ENCODE measurements at places on chromosomes 4 and X.

GRCh38 chrX:113059714-113060113 is 219.1 kb upstream of the AMOT start:
- DNase-seq: no peak

- no peak for DNase-seq
Measured at GRCh38 chr4:87584222-87584908, 24.0 kb upstream of the DSPP start.

GRCh38 chrX:104288269-104288668 is 33.5 kb upstream of the ESX1 start:
- no peak for DNase-seq

DNA sequence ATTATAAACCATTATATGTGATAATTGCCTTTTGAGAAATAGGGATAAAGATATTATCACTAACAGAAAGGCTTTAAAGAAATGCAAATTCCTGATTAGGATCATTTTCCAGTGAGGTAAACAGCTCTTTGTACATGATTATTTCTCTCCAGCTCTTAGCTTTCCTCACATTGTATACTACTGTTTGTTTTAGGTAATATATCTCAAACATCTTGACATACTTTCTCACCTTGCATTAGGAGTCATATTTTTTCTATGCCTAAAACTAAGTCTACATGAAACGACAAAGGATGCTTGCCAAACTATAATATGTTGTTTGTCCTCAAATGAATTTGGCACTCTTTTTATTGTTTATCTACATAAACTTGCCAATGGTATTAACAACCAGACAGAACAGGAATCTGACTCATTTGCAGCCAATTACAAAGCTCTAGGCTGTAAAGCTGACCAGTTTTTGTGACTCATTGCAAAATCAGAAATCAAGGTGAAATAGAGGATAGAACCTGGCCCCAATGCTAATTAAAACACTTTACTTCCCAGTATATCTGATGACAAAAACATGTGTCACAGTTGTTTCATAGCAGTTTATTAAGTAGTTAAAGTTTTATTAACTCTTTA is 107.0 kb downstream of the IQCM start:
- peak; percentile 85 for DNase-seq

- DNase-seq: peak; percentile 43
Measured at GRCh38 chrX:3548765-3549391, 164.6 kb downstream of the PRKX start.

- no peak for DNase-seq
Measured at GRCh38 chr4:170079981-170080380, 9.8 kb downstream of the AADAT start.

DNA sequence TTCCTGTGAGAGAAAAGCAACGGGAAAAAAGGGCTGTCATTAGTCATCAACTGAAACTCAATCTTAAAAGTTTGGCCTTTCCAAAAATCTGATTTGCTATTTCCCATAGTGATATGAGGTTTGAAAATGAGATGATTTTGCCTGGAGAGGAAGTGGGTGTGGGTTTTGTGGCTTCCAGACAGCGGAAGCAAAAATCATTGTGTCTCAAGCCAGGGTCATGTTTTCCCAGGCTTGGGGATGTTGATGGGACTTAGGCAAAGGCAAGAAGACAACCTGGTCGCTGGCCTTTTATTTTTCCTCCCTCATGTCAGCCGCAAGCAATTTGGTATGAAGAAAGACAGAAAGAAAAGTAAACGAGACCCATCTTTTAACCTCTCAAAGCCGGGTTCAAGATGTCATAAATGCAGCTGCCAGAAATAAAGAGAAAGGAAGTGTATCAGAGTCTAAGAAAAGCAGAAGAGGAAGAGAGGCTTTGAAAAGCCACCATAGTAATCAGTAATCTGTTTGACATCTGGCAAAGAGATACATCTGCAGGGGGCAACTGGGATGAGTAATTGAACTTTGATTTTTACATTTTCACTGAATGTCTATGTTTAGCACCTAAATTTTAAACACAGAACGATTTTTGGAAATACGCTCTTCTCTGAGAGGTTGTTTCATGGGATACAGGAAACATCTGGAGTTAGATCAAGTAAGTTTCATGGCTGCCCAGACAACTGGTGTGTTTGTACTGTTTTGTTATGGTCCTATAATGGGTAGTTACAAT is 521.6 kb upstream of the SLIT2 start:
- no peak for DNase-seq

DNA sequence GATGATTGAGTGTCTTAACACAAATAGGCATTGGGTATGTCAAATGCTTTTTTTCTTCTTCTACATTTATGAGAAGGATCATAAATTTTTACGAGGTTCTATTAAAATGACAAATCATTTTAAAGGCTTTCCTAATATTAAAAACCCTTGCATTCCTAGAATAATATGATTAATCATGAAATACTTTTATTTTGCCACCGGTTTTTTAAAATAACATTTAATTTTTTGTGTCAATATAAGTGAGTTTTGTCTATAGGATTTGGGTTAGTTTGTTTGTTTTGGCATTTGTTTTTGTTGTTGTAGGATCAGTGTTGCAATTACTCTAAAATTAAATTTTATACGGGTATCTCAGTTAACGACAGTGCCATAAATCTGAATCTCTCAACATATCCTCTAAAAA is 169.7 kb upstream of the STK26 start:
- DNase-seq: no peak

GRCh38 chr4:173237152-173237551 is 68.5 kb downstream of the GALNT7 start:
- DNase-seq: no peak

GRCh38 chr4:127141856-127142255 is 490.9 kb upstream of the INTU start:
- DNase-seq: peak; percentile 16

DNA sequence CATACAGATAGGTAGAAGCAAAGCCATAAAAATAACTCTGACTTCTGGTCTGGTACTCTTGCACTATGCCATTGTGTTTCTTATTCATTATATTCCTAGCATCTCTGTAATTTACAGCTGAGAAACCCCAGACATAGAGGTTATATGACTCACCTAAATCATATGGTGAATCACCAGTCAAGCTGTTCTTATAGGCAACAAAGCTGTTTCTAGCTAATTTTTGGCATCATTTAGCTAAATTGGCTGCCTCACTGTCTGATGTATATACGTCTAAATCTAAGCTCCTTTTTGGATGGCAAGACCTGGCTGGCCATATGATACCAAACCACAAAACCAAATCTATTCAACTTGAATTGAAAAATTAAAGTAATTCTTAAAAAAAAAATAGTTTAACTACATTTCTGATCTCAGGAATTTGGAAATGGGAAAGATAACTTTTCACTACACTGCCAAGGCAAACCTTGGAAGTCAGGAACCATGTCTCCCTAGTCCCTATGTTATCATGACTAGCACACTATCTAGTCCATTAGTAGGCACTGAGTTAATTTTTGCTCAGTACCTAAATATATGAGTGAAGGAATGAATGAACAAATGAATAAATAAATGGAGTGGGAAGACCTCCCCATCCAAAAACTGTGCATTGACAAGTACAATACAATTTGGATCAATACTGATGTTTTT is 41.3 kb upstream of the STAG2 start:
- DNase-seq: peak; percentile 76

DNA sequence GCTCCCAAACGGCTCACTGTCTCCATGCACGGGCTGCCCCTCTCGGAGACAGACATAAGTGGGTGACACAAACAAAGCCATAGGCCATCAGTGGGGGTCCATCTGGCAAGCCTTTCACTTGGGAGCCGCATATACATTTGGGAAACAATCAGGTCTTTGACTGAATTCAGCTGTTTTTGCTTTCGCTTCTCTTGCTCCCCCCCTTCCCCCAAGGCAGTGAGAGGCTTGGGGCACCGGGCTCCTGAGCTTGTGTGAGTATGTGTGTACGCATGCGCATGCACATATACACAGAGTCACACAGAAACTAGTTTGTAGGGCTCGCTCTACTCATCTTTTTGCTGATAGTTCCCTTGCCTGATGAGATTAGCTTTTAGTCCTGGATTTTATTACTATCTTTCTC is 284.4 kb downstream of the AFF2 start:
- no peak for DNase-seq

GRCh38 chr4:188444500-188444899 is 305.3 kb downstream of the TRIML1 start:
- no peak for DNase-seq

DNA sequence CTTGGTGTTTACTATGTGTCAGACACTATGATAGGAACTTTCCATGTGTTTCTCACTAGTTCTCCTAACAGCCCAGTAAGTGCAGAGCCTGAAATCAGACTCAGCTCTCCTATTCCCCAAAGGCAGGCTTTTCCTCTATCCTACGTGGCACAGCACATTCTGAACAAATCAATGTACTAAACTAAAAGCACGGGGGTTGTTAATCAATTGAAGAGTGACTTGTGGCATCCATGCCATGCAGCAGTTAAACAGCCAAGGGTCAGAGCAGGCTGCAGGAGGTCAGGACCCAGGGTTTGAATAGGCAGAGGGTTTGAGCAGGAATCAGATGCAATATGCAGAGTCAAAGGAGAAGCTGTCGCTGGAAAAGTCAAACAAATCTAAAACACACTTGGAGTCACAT is 289.7 kb upstream of the LDB2 start:
- no peak for DNase-seq

- peak; percentile 50 for DNase-seq
Measured at GRCh38 chr4:73984736-73985527, 3.1 kb downstream of the PPBP start.

DNA sequence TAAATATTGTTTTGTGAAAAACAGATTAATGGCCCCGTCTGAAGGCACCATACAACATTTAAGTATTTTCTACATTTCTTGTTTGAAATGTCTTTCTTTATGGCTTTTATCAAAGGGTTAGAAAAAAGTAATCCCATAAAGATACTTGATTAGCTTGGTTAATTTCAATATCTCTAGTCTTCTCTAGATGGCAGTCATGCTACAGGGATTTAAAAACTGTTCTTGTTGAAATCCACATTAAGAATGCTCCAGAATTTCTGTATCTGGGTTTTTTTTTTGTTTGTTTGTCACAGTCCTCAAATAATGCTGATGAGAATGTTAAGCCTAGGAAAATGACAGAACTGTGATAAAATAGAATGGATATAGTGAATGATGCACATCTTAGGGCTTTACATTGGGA is 109.0 kb upstream of the AADAT start:
- DNase-seq: peak; percentile 20

DNA sequence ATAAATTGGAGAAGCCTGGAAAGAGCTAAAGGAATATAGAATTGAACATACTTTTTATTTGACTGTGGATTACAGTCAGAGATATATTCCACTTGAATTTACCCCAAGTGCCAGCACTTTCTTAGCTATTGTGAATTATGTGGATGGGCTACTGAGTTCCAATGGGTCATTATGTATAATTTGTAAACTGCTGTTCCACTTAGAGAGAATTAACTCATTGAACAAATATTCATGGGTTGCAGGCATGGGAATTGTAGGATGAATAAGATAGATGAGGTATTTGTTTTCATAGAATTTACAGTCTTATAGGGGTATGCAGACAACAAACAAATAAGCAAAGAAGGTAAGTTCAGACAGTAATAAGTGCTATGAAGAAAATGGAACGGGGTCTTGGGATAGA is 195.7 kb downstream of the SHROOM3 start:
- no peak for DNase-seq

DNA sequence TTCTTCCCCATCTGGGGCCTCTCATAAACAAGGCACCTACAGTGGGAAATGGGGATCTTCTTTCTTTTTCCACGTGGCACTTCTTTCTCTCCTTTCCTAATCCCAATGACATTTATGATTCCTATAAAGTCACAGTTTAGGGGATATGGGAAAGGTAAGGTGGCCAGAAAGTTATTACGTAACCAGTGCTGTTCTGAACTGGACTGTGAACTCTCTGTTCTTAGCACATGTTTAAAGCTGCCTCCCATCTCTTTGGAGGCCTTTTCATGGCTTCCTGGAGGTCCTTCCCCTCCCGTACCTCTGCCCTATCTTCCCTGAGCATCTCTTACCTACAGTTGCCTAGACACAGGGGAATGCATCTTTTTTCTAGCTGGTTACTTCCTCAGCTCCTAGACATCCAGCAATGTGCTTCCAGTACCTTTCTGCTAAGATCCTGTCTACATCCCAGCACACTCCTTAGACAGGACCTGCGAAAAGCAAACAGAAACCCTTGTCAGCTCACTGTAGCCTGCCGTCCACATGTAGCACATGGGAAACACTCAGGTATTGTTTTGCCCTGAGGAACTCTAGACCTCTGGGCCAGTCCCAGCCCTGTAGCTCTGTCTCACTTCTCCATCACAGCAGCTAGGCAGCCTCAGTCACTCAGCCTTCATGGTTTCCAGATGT is 195.4 kb downstream of the NWD2 start:
- no peak for DNase-seq

GRCh38 chrX:57417827-57418226 is 131.3 kb downstream of the FAAH2 start:
- no peak for DNase-seq

GRCh38 chrX:135688137-135688536 is 25.3 kb upstream of the CT45A1 start:
- DNase-seq: no peak

- no peak for DNase-seq
Measured at GRCh38 chrX:134426281-134426680, 33.7 kb upstream of the HPRT1 start.

- DNase-seq: no peak
Measured at GRCh38 chr4:13478707-13479106, 5.4 kb downstream of the RAB28 start.

- DNase-seq: peak; percentile 62
Measured at GRCh38 chrX:117743469-117744251, 372.9 kb downstream of the KLHL13 start.

GRCh38 chr4:148435654-148436406 is 6.4 kb downstream of the NR3C2 start:
- DNase-seq: no peak

DNA sequence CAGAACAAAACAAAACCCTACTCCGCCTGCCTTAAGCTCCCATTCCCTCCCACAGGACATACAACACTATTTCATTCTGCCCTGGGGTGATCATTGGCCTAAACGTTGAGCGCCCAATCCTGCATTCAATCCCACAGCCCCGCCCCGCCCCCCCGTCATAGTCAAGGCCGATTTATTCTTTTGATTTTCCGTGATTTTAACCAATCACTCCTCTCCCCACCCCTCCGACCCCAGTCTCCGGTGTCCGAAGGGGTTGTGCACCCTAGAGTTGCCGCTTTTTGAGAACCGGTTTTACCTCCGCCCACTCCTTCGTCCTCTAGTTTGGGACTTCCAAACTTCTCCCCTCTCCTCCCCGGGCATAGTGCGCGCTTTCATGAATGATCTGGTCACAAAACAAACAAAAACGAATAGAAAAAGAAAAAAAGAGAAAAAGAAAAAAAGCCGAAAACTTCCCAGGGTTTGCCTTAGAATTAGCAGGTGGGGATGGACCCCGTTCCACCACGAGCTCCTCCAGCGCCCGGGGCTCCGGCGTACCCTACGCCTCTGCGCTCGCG is 446 bp upstream of the UBE2A start:
- peak; percentile 26 for DNase-seq

- peak; percentile 31 for DNase-seq
Measured at GRCh38 chrX:130174045-130174704, 2.4 kb downstream of the RAB33A start.

All from kidney tubule cell (primary cell).